ENCODE measurements at places on chromosomes 11 and 22.
A peak's percentile ranks its signal among the peaks of the same experiment; 100 is the strongest.

DNA sequence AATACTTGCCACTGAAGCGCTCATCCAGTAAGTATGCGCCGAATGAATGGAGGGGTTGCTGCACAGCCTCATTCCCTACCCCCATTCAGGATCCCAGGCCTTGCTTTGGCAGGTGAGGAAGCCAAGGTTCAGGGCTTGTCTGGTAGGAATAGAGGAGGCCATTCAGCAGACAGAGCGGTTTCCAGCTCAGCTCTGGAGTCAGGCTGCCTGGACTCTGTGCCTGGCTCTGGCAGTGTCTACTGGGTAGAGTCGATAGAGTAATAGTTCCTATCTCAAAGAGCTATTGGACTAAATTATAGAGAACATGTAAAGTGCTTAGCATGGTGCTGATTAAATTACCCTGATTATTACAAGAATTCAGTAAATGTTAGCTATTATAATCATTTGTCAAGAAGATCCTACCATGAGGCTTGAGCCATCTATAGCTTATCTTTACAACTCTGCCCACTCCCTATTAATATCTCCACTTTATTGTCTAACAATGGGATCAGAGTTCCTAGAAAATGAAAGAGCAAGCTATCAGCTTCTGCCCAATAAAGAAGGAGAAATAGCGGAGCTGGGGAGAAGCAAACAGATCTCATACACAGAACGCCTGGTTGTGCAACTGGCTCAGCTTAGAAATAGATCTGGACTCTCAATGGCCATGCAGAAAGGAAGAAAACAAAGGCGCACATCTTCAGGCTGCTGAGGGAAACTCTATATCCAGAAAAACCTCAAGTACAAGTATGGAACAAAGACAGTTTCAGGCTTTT is 6.6 kb upstream of the SNX32 start:
- no peak for DNase-seq

DNA sequence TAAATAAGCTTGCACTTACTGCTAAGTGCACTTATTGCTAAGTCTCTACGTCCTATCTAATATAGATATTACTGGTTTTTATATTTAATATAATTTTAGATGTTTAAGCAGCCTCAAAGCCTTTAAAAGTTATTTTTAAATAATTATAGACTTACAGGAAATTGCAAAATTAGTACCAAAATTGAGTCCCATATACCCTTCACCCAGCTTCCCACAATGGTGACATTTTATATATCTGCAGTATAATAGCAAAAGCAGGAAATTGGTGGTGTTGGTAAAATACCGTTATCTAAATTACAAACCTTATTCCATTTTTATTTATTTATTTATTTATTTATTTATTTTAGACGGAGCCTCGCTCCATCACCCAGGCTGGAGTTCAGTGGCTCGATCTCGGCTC is 1.9 kb upstream of the AP1B1 start:
- no peak for DNase-seq

DNA sequence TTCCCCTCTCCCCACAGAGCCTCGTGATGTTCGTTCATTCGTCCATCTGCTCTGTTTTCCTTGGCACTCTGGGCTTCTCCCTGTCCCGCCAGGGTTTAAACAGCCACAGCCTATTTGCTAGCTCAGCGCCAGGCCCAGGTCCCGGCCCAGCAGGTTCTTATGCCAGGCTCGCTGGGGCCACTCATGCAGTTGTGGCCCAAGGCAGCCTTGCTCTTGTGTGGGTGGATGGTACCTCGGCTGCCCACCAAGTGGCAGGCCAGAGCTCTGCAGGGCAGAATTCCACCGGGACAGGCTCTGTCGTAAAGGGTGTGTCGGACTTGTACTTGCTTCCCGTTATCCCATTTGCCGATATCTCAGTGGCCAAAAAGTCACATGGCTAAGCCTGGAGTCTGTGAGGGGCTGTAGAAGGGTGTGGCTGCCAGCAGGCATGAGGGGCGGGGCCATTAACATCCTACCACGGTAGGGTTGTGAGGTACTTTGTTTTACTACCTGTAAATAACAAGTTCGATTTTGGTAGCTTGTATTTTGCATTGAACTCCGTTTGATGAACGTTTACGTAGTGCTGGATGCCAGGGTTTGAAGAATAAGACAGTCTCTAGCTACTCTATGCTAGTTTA is 7.9 kb downstream of the FAM118A start:
- no peak for DNase-seq

GRCh38 chr22:22706253-22706915 is 62.0 kb downstream of the GGTLC2 start:
- peak; percentile 8 for DNase-seq

DNA sequence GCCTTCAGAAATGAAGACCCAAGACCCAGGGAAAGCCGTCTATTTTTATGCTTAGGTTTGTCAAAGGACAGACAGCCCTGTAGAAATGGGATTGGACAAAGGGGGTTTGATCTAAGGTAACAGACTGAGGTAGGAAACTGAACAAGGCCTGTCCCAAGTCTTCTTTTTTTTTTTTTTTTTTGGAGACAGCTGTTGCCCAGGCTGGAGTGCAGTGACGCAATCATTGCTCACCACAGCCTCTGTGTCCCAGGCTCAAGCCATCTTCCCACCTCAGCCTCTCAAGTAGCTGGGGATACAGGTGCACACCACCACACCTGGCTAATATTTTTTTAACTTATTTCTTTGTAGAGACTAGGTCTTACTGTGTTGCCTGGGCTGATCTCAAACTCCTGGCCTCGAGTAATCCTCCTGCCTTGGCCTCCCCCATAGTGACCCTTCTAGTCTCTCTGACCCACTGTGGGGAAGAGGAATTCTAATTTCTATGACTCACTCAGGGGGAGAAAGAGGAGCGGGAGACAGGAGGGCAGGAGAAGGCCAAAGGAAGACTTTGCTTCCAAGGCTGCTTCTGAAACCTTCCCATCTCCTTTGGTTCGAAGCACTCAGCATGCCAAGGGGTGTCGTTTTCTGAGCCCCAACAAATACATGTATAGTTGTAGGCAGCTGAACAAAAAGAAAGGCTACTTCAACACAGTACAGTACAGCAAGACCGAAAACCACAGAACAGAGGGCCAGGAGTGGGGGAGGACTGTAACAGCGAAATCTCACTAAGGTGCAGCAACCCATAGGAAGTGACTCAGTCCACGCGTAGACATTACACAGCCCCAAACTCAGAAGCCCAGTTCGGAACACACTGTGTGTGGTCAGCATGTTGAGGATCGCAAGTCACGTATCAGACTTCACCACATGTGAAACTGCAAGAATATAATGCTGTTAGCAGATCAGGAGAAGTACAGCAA is 872 bp downstream of the TMA7B start:
- DNase-seq: peak; percentile 77

DNA sequence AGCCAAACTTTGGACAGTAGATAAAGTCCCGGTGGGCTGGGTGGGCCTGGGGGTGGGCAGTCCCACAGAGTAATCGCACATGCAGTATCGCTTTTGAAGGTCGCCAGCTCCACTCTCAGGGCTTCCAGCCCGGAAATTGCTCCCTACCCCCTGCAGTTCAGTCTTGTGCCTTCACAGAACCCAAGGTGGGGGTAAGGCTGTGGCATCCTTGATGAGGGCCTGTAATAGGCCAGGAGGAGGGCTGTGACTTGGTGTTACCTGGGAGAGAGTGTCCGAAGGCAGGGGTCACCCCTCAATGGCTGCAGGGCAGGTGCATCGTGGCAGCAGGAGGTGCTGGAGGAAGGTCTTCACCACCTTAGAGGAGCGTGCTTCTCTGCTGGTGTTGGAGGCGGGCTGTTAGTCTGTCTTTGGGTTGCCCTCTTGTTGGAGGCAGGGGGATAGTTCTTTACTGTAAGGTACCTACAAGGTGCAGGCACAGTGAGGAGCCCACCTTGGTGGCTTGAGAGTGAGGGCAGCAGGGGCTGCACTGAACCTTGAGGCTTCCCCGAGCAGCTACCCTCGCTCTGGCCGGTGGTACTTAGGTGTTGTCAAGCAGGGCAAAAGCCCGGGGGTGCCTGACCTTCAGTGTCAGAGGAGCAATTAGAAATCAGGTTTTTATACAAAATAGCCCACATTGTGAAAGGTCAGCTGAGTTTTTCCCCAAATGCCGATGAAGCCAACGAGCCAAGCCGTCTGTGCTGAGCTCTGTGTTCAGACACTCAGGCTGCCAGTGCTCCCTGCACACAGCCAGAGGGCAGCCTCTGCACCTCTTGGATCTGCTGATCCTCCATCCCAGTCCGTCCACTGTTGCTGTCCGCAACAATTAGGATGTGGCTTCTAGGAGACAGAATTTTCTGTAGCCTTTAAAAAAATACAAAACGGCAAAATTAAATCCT is 21.9 kb downstream of the SAMM50 start:
- DNase-seq: no peak

DNA sequence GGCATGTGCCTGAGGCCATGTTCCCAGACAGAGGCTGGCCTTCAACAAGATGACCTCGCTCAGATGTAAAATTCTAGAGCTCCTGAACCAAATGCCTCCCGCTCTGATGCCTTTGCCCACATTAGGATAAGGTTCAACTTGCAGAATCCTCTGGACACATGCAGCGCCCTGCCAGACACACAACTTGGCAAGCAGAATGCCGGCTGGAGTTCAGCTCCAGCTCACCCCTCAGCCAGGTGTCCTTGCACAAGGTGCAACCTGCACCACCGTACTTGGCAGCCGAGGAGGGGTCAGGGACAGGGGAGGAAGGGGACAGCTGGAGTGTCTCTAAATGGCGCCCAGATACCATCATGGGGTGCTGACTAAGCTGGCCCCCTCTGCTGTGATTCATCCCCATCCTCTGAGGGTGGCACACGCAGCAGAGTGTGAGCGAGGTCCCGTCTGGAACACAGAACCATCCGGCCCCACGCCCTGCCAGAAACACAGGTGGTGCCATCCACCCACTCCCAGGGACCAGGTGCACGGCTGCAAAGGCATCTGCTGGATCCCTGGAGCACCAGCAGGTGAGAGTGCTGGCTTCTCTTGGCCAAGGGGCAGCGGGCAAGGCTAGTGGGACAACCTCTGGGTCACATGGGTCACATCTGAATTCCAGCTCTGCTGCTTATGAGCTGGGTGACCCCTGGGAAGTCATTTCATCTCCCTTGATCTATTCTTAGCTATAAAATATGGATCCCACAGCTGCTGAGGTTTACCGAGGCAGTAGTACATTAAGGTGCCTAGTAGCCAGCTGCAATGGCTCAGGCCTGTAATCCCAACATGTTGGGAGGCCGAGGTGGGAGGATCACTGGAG is 12.8 kb downstream of the ZMAT5 start:
- DNase-seq: no peak

All from activated CD8-positive, alpha-beta memory T cell treated with anti-CD3 and anti-CD28 coated beads, Interleukin-2, amount 50 U/mL, for 48 hours (primary cell).